ENCODE measurements at places on chromosomes 5 and 9. TPM values are rescaled to one million over a fixed set of nuclear protein-coding genes. Genes with fewer than 3 reads are reported as not detected.

Gene ANKHD1
- total RNA-seq: 93.6 TPM

Gene EDIL3
- total RNA-seq: 1.5 TPM

DNA sequence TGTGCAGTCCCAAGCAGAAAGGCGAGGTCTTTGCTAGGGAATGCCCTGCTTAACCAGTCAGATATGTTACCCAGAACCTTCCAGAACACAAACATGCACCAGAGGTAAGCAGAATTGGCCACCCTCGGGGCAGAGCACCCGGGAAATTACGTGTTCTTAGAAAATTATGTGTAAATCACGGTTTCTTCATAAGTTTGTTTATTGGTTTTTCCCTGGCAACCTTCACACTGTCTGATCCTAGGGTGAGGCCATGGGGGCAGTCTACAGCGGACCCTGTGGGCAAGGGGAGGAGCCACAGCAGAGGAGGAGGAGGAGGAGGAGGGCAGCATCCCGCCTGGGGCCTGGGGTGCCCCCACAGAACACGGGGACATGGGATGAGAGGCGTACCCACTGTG lies 31.4 kb downstream of the RXRA start:
- no peak for DNase-seq

- DNase-seq: no peak
Measured at GRCh38 chr9:101689039-101689438, 49.4 kb downstream of the GRIN3A start.

DNA sequence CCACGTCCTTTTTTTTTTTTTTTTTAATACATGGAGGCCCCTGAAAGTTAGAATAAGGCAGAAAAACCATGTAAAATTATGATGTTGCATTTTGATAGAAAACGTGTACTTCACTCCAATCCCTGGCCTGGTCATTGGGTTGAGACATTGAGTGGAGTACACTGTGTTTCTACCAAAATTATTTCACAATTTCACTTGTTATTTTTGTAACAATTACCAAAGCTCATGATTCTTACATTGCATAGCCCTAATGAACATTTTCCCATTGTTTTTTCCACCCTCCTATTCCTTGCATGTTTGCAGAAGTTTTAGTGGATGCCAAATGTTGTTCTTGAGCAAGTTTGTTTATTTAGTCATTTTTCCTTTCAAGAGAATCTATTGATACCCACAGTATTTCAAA lies 21.9 kb downstream of the MAMDC2 start:
- DNase-seq: peak; percentile 27

- no peak for DNase-seq
Measured at GRCh38 chr5:10634562-10634961, 70.7 kb downstream of the ANKRD33B start.

DNA sequence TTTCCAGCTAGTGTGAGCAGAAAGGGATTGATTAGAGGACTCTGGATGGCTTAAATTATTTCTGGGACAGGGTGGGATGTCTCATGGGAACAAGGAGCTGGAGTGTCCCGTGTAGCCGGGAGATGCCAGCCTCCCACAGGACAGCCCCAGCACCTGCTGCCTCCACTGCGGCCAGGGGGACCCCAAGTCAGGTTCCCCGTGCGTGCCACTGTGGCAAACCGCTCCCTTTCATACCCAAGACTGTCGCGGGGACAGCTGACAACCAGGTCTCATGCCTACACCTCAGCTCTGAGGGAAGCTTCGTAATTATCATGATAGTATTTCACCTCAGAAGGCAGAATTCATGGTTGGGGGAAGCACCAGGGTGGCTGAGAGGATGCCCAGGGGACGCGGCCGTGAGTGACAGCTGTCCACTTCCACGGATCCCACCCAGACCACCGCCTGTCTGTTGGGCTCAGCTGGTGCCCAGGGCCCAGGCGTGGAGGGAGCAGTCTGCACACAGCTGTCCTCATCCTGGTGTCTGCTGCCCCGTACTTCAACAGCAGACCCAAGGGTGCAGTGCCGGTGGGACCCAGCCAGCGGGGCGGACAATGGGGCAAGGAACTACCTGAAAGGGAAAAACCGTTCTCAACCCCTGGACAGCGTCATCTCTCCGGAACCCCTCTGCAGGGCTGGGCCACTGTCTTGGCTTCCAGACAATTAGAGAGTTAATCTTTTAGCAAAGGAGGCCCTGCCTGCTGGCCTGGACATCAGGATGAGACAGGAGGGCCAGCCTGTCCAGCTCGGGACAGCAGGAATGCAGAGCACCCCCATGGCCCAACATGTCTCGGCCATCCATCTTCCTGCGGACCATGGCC lies 166.9 kb downstream of the OLFM1 start:
- DNase-seq: no peak

DNA sequence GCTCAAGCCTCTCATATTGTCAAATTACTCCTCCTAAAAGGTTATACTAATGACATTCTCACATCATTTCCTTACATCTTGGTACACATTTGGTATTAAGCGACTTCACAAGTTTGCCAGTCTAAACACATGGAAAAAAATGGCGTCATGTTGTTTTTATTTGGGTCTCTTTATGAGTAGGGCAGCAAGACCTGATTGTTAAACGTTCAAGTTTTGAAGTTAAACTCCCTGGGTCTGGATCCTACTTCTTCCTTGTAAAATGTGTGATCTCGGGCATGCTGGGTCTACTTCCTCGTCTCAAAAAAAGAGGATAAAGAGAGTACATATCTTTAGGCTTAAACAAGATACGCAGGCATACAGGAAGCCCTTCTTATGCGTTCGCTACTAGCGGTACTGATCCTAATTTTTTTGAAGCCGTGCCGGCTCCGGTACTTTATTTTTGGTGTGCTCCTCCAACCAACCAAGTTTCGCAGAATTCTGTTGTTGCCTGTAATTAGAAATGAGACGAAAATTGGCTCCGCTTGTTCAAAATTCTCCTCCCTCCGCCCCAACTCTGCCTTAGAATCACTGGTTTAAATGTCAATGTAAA lies 596 bp upstream of the CDC37L1 start:
- no peak for DNase-seq

GRCh38 chr5:13809921-13810320 lies 134.6 kb downstream of the DNAH5 start:
- DNase-seq: no peak

DNA sequence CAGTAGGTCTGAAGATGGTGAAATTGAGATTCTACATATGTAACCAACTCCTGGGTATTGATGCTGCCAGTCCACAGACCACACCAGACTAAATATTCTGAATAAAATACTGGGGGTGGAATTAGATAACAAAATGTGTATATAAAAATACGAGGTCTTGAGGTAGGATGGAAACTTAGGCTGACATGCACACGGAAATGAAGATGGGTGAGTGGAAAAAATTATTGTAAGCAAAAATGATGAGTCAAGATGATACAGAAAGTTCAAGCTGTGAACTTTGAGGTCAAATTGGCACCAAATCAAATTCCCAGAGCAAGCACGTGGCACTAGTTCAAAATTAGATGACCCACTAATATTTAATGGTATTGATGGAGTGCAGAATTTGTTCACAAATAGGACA lies 713.4 kb upstream of the ACO1 start:
- DNase-seq: no peak

GRCh38 chr5:169218176-169218575 lies 82.8 kb downstream of the SLIT3 start:
- DNase-seq: no peak

All from gastrocnemius medialis (tissue), 4 donors.